Bronchial epithelial cell (primary cell): ENCODE measurements at places on chromosomes 6 and 20. TPM values are rescaled to one million over a fixed set of nuclear protein-coding genes. Genes with fewer than 3 reads are reported as not detected.

The PRRC2A gene
- 21.1 and 24.7 TPM in 2 replicates for total RNA-seq

The NEDD9 gene
- total RNA-seq = 2.0 and 4.7 TPM in 2 replicates

The TBX18 gene
- 0.26 and 1.3 TPM in 2 replicates for total RNA-seq

The BPI gene
- total RNA-seq = not detected in 2 replicates

The TULP1 gene
- total RNA-seq = under 0.01 TPM in 1 of 2 replicates, not detected in the other

The GPR63 gene
- total RNA-seq = 0.38 and 0.53 TPM in 2 replicates

The TP53INP2 gene
- total RNA-seq = 0.53 and 2.8 TPM in 2 replicates

The DLK2 gene
- total RNA-seq = 4.1 and 8.2 TPM in 2 replicates

The MYBL2 gene
- total RNA-seq = under 0.01 and 1.0 TPM in 2 replicates

The RAET1L gene
- total RNA-seq = 0.79 and 20.4 TPM in 2 replicates

The PHIP gene
- total RNA-seq = 12.9 and 13.2 TPM in 2 replicates

The MAP3K5 gene
- total RNA-seq = 8.2 and 11.1 TPM in 2 replicates

The C6orf58 gene
- total RNA-seq = not detected in 2 replicates

The SNAP25 gene
- not detected in 2 replicates for total RNA-seq

The TFAP2C gene
- 2.9 and 5.1 TPM in 2 replicates for total RNA-seq

The MEI4 gene
- total RNA-seq = not detected in 2 replicates

The SLC26A8 gene
- total RNA-seq = not detected in 2 replicates

The BTBD9 gene
- 4.5 and 9.6 TPM in 2 replicates for total RNA-seq

The SMLR1 gene
- total RNA-seq = not detected in 2 replicates

The TGM3 gene
- total RNA-seq = 11.8 and 42.6 TPM in 2 replicates

The NOTCH4 gene
- total RNA-seq = 0.26 and 0.38 TPM in 2 replicates

The ZBTB9 gene
- 5.9 and 6.3 TPM in 2 replicates for total RNA-seq

The COL11A2 gene
- total RNA-seq = under 0.01 TPM in 2 replicates

The NTSR1 gene
- not detected in 2 replicates for total RNA-seq

The DEFB116 gene
- total RNA-seq = not detected in 2 replicates
